ENCODE measurements at places on chromosomes 5 and 9.
A peak's percentile ranks its signal among the peaks of the same experiment; 100 is the strongest.

DNA sequence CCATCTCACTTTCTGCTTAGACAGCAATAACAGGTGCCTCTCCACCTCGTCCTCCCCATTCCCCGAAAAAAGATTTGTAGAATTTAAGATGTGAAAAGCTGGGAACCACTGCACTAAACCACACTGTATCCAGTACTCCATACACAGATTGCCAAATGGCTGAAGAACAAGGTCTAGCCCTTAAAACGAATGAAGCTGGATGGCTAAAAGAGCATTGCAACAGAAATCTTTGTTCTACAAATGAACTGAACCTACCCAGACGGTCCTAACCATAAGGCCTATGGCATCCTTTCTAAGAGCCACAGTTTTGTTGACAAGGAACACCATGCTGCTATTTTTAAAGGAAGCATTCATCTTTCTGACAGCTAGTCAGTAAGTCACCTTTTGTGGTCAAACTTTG, 152.3 kb downstream of the TTC39B start:
- no peak for DNase-seq

DNA sequence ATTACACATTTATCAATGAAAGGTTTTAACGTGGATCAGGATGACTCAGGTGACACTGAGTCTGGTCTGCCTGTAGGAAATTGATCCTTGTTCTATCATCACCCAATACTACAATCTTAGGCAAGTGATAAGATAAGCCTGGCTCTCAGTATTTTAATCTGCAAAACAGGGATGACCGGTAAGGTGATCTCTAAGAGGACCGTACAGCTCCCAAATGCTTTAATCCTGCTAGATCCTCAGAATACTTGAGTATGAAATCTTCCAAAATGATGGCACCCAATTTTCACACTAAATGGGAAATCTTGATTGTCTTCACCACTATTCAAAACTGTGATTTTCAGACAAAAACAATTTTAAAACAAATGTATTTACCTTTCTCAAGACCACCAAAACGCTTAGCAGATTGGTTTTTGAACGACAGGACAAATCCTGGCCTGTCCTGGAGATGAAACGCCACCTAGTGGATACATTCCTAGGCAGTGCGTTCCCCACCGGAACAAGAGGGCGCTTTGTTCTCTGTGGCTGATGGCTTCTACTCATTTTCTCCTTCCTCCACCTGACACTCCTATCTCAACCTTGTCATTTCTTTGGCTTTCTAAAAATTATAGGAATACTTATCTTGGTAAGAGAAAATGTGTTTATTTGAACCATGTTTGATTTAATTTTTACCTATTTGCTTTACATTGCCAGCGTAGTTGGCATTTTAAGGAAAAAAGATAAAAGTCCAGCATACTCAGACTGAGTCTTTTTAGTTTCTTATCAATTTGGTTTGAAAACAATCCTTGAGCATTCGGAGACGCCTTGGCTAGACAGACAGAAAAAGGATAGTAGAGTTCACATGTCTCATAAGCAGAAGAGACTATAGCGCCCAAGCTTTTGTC, 41.2 kb upstream of the VCAN start:
- peak; percentile 84 for DNase-seq

DNA sequence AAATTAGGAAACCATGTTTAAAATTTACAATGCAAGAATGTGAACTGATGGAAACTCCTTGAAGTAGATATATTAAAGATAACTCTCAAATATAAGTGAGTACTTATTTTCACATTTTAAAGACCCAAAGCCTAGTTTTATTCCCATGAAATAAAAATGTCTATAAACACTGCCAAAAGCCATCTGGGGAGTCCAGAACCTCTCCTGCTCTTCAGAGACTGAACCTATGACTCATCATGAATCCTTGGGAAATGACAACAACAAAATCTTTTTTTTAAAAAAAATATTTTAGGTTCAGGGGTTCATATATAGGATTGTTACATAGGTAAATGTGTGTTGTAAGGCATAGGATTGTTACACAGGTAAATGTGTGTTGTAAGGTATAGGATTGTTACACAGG, 33.8 kb upstream of the FYB1 start:
- DNase-seq, result no peak

GRCh38 chr9:121776739-121777637, 125.6 kb downstream of the DAB2IP start:
- no peak for DNase-seq

- no peak for DNase-seq
Measured at GRCh38 chr5:164188733-164189148, 683.3 kb downstream of the MAT2B start.

All from OCI-M1 (cell line).